RWPE1 (cell line): ENCODE measurements at places on chromosomes 6 and 20.

GRCh38 chr6:109241199-109241598, 141.1 kb downstream of the CD164 start:
- peak; percentile 55 for DNase-seq

DNA sequence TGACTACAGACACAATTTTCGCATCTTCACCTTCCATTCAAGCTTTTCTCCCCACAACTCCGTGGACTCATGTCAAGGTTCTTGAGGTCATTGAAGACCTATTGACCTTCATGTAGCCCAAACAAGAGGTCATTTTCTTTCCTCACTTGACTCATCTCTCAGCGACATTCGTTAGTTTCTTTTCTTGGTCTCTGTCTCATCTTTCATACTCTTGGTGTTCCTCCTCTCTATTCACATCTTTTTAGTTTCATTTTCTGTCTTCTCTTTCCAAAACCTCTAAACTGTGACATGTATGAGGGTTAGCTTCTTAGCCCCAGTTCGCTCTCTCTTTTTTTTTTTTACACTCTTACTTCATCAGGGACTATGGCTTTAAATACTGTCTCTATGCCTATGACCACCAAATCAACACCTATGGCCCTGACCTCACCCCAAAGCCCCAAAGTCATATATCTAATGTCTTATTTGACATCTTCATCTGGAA, 128.6 kb upstream of the BACH2 start:
- DNase-seq, result no peak

- no peak for DNase-seq
These were observed 8.3 kb downstream of the NT5E start for GRCh38 chr6:85458184-85458583.

GRCh38 chr6:43016943-43017334, 2.9 kb downstream of the KLHDC3 start:
- no peak for DNase-seq

- DNase-seq, result peak; percentile 56
These were observed 169.9 kb upstream of the RNF217 start for GRCh38 chr6:124792386-124792785.

- no peak for DNase-seq
These were observed 165.2 kb downstream of the GRIK2 start for GRCh38 chr6:101558712-101559111.

DNA sequence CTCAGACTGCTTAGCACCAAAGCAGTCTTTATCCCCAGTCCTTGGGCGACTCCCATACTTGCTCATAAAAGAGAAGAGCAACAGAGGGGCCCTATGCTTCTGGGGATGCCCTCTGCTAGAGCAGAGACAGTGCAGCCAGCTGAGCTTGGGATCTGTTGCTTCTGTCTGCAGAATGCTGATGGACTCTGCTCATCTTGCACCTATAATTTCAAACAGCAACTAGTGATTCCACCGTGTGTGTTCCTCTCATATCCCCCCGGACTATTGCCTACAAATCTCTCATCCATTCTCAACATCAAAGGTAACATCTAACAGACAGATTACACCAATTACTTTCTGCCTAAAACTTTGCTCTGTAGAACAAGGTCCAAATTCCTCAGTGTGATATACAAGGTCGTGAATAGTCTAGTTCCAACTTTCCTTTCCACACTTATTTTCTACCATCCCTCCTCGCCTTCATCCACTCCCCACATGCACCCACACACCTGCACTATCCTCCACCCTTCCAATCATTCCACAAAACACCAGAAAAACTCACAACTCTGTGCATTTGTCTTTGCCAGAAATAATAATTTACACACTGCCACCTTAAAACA, 62.6 kb downstream of the FRK start:
- DNase-seq, result no peak

DNA sequence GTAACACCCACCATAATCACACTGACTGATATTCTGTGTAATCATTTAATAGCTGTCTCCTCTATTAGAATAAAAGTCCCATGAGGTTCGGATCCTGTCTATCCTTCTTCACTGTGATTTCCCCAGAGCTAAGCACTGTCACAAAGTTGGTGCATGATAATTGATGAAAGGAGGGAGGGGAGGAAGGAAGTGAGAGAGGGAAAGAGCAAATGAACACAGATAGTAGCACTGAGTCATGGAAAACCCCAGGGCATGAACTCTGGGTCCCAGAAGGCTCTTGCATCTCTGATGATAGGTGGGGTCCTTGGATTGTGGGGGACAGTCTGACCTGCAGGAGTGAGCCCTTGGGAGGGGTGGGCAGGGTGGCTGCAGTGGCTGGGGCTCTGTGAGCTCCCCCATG, 294.1 kb downstream of the LRFN2 start:
- no peak for DNase-seq

DNA sequence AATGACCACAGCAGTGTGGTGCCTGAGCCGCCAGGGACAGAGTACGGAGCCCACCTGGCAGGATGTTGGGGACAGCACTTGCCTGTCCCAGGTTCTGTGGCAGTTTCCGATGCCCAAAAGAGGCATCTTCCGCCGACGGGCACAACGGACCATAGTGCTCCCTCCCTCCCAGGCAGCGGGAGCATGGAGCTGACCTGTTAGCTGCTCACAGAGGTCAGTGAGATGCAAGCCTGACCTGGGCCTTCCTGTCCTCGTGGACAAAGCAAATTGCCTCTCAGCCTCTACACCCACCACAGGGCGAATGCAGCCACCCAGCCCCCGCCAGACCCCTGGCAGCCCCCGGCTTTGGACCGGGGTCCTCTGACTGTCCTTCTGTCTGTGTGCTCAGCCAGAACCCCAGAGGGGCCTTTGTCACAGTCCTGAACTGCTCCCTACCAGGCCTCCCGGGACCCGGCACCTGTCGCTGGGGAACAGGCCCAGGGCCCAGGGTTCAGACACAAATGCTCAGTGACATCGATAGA, 16.2 kb upstream of the FRMD1 start:
- no peak for DNase-seq

GRCh38 chr6:163337958-163338357, 76.6 kb upstream of the QKI start:
- no peak for DNase-seq

DNA sequence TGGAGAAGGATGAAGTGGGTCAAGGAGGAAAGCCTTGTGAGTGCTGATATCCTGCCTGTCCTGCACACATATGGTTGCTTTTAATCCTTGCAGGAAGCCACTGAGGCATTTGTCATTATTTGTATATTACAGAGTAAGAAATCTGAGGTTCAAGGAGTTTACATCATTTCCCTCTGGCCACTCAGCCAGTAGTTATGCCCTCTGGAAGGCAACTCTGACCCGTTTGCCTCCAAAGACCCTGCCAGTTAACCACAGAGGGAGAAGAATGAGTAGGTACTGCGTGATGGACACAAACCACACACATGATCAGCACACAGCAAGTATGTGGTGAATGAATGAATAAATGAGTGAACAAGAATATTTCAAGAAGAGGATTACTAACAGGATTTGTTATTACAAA, 7.9 kb upstream of the FAM210B start:
- DNase-seq, result no peak

DNA sequence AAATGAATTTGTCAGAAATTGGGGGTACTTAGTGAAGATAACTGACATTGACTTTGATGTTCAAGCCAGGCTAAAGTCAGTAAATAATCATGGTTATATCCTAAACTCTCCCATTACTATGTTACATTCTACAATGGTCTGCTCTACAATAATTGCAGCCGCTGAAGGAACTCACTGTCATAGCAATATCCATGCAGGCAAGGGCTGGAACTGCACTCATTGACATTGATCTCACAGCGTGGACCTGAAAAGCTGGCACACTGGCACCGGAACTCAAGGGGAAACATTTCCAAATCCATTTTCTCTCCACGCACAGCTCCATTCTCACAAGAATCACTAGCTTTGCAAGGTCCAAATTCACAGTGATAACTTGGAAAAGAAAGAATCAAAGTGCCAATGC, 702.7 kb downstream of the EYS start:
- DNase-seq, result no peak

GRCh38 chr20:59326188-59326587, 25.8 kb downstream of the EDN3 start:
- DNase-seq, result no peak

GRCh38 chr6:130848945-130849344, 21.7 kb downstream of the SMLR1 start:
- DNase-seq, result no peak

GRCh38 chr6:15268137-15268908, 22.5 kb downstream of the JARID2 start:
- DNase-seq, result no peak

- no peak for DNase-seq
These were observed 1096.4 kb upstream of the MAP3K7 start for GRCh38 chr6:91683240-91683639.

- peak; percentile 24 for DNase-seq
These were observed 384.4 kb downstream of the BMP2 start for GRCh38 chr20:7151676-7152470.

- no peak for DNase-seq
These were observed 2.4 kb downstream of the GMEB2 start for GRCh38 chr20:63624486-63624885.

DNA sequence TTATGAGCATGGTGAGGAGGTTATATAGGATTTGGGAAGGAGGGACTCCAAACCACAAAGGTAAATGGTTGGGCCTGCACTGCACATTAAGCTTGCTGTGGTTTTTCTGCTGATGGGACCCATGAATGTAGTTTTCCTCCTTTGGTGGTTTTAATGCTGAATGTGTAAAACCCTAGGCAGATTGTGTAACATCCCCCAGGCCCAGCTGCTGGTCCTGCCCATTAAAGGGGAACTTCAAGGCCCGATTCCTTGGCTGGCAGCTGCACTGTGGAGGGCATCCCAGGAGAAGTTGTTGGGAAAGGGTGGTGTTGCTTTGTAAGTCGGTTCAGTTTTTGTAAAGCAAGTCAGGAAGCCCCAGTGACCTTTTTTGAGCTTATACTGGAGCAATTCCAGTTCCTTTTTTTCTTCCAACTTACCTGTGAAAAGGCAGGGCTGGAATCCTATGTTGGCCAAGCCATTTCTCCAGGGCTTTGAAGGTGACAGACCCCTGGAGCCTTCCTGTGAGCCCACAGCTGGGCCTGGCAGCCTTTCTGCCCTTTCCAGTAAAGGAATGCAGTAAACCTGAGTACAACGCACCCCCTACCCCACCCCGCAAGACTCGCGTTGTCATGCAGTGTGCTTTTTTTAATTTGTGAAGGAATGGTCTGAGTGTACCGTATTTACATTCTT, 43.1 kb upstream of the NAA20 start:
- peak; percentile 71 for DNase-seq

- DNase-seq, result no peak
These were observed 80.0 kb upstream of the ARG1 start for GRCh38 chr6:131492932-131493573.

DNA sequence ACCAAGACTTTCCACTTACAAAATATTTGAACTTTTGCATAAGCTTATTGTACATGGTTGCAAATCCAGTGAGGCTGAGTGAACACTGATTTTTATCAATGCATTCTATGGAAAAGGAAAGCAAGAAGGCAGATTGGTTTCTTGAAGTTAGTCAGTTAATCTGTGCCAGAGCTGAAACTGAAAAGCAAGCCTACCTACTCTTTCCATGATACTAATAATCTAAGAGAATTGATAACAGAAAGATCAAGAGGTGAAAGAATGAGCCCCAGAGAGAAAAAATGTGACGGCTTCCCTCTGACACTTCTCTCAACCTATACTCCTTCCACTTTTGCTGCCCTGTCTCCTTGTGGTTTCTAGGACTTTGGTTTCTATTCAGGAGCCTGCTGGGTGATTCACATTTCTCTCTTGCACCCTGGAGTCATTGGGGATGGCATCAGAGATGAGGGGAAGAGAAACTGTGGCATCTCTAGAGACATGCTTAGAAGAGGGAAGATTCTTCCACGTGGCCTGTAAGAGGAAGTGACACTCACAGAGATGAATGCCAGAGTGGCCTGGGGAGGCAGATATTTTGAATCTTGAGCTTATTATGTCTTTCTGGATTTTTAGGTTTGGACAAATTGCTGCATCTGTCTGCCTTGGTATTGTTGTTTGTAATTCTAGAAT, 158.6 kb upstream of the RIMS1 start:
- DNase-seq, result no peak

- DNase-seq, result no peak
These were observed 8.7 kb upstream of the NQO2 start for GRCh38 chr6:2990932-2991506.

DNA sequence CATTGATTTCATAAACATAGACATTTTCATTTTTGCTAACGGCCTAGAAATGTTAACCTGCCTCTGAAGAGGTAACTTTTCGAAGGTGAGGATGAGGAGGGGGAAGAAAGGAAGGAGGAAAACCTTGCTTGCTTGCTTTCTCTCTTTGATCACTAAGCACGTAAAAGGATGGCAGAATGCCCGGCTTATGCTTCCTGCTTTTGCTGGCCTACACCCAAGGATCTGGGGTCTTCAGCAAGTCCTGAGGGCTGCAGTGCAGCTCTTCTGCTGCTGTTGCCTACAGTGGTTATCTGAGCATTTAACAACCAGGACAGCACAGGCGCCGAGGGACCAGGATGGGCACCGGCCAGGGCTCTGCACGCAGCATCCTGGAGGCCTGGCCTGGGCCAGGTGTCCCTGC, 150.8 kb upstream of the TAB2 start:
- DNase-seq, result no peak

- DNase-seq, result no peak
These were observed 36.3 kb downstream of the SLC52A3 start for GRCh38 chr20:731891-732560.

DNA sequence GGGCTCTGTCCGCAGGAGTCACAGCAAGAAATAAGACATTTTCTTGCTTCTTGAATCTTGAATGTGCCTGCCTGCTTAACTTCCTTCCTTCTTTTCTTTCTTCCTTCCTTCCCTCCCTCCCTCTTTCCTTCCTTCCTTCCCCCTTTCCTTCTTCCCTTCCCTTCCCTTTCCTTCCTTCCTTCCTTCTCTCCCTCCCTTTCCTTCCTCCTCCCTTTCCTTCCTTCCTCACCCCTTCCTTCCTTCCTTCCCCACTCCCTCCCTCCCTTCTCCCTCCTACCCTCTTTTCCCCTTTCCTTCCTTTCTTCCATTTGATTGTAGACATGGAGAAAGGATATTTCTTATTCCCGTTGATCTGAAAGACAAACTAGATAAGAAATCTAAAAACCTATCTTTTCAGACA, 436.8 kb upstream of the AGPAT4 start:
- no peak for DNase-seq

DNA sequence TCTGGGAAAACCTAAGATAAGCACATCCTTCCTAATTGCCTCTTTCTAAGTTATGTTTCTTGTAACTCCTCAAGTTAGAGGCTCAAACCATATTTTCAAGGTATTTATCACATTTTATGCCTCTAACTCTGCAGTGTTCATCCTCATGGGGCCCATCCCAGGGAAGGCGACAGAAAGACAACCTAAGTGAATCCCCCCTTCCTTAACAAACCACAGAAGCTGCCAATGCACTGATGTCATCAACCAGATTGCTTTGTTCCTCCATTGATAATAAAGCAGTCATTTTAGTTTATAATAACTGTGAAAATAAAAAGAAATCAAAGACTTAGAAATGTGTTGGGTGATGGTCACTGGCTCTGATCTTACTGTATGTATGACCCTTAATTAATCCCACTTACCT, 119.5 kb upstream of the TCF21 start:
- DNase-seq, result no peak
